ENCODE measurements at places on chromosomes 7 and 10.

- DNase-seq, result no peak
Measured at GRCh38 chr7:20193873-20194272, 23.3 kb downstream of the MACC1 start.

DNA sequence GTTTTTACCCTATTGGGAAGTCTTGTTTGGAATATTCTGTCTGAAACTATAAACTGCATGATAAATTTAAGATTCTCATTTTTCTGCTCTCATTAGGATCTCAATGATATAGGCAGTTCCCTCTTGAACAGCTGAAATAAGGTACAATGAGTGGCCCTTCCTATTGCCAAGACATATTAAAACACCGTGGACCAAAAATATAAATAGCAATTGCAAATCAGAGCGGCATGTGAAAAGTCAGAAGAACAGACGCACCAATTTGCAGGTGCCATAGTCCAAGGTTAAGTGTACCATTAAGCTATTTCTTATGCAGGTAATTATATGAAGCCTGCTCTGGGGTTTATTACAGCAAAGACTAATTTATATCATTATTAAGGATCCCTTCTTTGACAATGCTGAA lies 920.8 kb upstream of the CELF2 start:
- no peak for DNase-seq

DNA sequence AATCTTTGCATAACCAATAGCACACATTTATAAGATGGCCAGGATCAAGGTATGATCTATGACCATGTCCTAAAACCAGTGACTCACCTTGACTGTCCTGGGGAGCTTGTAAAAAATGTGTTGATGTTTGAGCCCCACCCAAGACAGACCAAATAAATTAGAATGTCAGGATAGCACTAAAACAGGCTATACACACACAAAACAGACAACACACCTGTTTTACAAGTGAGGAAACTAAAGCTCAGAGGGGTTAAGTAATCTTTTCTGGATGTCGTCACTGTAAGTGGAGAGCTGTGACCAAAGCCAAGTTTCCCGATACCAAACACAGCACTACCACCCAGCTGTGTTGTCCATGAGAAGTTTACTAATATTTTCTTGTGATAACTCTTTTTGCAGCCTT lies 84.5 kb downstream of the AVL9 start:
- no peak for DNase-seq

GRCh38 chr7:138299066-138299465 lies 161.0 kb upstream of the TRIM24 start:
- DNase-seq, result no peak

DNA sequence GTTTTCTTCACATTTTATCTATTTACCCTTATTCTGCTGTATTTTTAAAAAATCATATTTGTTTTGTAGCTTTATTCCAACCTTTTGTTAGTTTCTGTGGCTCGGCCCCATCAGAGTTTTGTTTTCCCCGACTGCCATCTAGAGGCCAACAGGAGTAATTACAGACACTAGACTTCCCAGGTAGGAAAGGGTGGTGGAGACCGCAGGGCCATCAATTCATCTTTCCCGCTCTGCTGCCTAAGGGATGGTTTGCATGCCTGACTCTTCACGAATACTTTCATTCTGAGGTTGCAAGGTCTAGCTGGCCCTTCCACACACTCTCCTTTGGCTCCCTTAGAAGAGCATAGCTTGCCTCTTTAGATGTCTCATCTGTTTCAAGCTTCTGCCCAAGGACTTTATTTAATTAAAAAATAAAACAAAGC lies 38.3 kb downstream of the LYZL2 start:
- DNase-seq, result no peak

DNA sequence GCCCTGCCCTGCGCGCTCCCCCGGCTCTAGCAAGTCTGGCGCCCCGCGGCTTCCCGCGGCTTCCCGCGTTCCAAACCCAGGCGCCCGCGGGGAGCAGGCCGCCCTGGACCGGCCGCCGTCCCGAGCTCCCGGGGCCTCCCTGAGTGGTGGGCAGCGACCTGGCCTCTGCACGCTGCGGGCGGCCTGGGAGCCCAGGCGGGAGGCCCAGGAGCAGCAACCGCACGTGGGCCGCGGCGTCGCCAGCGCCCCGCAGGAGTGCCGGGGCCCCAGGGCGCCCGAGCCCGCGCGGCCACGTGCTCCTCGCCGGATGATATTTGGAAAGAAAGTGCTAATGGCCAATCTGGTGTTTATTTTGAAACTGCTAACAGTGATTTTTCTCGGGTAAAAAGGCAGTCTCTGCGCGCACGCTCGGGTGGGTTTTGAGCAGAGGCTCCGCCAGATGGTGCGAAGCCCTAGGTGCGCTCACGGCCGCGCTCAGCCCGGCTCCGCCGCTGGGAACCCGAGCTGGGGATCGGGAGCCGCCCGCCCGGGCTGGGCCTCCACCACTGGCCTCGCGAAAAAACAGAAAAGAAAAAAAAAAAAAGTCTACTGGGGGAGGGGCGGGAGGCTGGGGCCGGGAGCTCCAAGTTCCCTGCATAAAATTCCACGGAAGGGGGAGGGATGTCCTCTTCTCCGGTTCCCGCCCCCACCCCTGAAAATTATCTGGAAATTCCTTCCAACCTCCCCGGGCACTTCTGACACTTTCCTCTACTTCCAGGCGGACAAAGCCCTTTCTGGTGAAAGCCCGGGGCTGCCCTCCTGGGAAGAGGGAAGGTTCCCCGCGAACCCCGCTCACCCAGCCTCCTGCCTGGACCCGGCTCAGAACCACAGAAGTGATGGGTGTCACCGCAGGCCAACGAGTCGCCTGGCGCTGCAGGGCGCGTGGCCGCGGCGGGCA lies 4.3 kb downstream of the EBF3 start:
- no peak for DNase-seq

DNA sequence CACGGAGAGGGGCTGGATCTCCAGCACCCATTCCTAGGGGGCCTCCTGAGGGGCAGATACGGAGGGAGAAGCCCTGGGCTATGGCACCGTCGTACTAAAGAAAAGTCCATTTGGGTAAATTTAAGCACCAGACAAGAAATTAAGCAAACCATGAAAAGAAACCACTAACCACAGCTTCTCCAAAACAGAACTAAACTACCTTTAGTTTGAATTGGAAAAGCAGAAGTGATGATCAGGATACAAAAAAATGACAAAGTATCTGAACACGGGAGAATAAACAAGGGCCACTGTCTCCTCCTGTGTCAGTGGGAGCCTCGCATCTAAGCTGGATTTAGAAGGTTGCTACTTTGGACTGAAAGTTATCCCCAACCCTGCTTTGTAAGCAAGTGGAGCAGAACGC lies 69.1 kb downstream of the DIP2C start:
- DNase-seq, result no peak

DNA sequence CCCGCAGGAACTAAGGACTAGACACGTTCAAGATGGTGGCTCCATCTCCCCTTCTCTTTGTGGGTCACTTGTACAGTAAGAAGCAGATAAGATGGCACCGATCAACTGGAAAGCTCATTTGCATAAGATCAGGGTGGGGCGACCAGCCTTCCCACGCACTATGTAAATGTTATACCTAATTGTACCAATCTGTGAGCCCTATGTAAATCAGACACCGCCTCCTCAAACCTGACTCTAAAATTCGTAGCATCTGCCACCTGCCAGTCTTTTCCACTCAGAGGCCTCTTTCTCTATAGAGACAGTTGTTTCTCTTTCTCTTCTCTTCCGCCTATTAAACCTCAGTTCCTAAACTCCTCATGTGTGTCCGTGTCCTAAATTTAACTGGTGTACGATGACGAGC lies 324.5 kb downstream of the PHF14 start:
- no peak for DNase-seq

DNA sequence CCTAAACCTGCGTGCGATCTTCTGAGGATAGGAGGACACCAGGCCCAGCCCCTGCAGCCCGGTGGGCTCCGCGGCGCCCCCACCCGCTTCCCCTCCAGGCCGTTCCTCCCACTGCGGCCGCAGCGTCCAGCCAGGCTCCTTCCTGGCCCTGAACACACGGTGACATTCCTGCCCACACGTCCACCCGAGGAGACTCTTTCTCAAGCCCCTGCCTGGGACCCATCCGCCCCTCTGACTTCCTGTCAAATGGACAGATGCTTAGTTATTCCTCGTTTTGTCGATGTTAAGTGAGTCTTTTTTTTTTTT lies 32.4 kb upstream of the RNF32 start:
- no peak for DNase-seq

DNA sequence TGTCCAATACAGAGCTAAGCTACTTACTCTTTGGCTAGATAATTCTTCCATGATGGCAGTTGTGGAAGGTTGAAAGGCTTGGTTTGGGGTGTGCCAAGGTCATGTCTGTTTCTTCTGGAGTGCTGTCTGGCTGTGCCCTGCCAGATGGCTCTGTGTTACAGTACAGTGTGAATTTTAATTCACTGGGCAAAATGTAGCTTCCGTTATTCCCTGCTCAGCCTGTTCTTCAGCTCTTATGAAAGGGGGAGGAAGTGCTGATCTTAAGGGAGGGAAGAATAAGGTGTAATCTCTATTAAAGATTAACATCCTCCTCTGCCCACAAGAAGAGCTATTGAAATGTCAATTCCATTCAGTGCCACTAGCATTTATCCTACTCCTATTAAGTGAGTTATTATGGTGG lies 52.2 kb downstream of the SND1 start:
- DNase-seq, result no peak

GRCh38 chr7:102117743-102118142 lies 168.9 kb upstream of the SH2B2 start:
- DNase-seq, result no peak

DNA sequence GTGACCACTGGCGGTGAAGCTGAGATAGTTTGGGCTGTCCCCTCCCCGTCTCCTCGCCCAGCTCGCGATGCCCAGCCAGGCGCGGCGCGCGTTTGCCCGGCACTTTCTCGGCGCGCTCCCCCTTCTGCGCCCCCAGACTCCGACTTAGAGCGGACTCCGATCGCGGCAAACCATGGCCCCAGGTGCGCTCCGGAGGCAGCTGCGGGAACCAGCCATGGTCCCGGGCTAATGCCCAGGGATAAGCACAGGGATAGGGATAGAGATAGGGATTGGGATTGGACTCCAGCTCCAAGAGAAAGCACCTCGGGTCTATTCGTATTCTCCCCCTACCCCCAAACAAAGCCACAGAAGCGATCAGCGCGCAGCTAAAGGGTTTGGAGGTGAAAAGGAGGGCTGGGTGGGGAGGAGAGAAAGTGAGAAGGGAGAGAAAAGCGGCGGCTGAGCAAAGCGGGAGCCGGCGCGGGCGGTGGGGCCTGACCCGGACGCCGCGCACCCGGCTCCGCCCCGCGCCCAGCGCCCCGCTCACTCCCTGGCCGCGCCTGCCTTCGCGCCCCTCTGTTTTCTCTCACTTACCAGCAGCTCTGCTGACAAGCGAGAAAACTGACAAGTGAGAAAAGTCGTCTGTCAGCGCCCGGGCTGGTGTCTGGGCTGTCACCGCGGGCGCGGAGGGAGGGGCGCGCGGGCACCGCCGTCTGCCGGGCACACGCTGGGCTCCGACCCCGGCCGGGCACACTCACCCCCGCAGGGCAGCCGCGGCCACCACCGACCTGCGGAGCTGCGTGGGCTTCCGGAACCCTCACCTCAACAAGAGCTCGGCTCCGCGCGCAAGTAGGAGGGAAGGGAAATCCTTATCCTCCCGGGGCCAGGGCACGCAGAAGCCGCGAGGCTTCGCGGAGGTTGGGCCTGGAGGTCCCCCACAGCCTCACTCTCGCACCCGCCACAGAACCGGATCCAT lies at the start of gene PDE1C:
TSS of gene PDE1C (minus strand) at position 2 of the 955 bp plus-strand sequence.
- DNase-seq, result peak; percentile 38

DNA sequence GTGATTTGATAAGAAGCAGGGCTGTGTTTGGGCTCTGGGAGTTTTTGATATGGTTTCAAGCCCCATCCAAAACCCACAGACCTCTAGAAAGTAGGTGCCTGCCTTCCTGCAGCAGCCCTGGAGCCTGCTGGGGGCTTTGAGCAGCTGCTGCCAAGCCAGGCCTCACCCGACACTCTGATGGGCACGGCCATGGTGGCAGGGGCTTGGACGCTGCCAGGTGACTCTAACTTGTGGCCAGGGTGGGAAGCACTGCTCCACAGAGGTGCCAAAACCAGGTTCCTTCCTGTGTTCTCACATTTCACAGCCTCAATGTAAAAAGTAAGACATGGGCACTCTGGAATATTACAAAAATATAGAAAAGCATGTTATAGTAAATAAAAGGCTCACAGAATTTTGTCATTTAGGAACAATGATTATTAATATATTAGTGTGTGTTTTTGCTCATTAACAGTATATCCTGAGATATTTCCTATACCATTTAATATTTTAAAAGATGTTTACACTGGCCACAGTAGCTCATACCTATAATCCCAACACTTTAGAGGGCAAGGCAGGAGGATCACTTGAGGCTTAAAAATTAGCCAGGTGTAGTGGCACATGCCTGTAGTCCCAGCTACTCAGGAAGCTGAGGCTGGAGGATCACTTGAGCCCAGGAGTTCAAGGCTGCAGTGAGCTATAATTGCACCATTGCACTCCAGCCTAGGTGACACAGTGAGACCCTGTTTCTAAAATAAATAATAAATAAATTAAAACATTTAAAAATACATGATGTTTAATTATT lies 95.1 kb downstream of the EGFR start:
- DNase-seq, result no peak

DNA sequence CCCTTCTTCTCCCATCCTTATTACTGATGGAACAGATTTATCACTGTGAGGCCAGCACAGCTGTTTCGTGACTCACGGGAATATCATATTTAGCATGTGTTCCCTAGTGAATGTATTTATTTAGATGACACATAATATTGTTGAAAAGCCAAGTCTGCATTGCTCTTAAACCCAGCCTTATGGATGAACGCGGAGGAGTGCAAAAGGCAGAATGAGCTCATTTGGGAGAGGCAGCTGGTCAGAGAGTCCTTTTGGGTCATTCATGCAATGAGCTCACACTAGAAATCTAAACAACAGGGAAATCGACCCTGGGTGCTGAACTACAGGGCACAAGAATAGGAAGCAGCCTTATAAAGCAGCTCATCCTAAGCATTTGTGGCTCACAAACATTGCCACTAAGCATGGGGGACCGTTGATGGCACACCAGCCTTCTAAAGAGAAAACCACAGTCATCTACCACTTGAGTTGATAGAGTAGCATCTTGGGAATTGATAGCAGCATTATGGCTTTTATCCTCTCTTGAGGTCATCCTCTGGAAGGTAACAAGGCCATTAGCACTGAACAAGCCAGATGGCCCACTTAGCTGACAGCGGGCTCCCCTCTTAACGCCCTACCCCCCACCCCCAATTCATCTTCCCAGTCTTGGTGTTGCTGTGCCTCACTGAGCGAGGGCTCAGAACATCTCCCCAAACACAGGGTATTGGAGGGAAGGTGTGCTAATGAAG lies 32.9 kb upstream of the SDK1 start:
- no peak for DNase-seq

- DNase-seq, result no peak
Measured at GRCh38 chr7:95996174-95996573, 223.8 kb downstream of the DYNC1I1 start.

GRCh38 chr7:104137971-104138370 lies 69.8 kb downstream of the ORC5 start:
- no peak for DNase-seq
